ENCODE measurements at places on chromosomes 5 and 9.

DNA sequence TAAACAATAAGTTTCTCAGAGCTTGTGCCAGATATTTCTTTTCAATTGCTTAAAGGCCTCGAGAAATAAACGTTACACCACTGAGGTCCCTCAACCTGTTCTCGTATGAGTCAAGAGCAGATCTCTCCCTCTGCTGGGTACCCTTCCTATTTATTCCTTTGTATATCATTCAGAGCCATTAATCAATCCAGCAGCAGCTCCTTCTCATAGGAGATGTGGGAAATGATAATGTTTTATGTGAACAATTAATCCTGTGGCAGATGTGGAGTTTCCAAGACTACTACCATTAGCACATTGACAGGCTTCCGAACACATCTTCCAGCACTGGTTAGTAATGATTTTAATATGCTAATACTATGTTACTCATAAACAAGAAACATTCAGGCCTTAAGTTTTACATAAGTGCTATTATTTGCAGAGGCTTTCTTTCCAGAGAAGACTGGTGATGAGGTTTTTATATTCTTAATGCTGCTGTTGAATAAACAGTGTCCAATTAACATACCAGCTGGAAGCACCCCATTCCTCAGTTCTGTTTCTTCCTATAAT lies 196.5 kb downstream of the ZNF608 start:
- no peak for DNase-seq

DNA sequence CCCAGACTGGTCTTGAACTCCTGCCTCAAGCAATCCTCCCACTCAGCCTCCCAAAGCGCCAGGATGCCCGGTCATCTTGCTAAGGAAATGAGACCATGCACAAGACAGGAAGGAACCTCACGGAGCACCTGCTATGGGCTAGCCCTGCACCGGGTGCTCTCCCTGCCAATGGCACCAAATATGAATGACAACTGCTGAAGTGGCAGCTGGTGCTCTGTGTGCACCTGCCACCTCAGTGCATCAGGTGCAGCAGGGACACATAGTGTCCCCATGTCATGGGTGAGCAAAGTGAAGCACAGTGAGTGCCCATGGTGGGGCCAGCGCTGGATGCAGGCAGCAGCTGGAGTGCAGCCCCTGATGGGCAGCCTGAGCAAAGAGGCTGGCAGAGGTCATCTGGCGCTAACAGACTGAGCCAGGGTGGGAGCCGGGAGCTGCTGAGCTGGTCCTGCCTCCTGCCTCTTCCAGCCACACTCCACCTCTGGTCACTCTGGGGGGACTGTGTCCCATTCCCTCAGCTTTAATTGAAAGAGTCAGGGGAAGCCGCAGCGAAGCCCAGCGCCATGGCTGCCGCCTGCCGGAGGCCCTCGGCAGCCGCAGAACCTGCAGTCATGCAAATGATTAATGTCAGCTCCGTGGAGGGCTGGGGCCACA lies 46.4 kb downstream of the BARX1 start:
- DNase-seq = no peak

GRCh38 chr5:37248421-37248969 lies 681 bp downstream of the CPLANE1 start:
- DNase-seq = no peak

DNA sequence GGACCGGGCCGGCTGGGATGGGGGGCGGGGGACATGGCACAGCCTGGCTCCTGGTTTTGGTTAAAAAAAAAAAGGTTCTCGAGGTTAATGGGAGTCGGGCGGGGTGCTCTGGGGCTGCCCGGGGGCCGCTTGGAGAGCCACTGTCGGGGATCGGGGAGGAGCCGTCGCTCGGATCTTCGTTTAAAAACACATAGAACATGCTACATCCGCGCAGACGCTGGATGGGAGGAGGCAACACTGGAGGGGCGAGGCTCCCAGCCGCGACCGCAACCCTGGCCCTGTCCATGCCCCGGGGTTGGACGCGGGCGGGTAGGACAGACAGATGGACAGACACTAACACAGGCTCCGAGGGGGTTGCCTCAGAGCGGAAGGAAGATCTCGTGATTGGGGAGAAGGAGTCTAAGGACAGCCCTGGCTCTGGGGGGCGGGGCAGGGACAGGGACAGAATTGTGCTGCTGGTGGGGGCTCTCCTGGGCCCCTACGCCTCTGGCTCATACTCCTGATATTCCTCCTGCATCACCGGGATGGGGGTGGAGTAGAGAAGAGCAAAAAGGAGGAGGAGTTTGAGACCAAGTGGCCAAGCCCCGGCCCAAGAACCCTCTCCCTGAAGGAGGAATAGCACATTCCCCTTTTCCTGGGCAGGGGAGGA lies 9.9 kb downstream of the SNCB start:
- no peak for DNase-seq

DNA sequence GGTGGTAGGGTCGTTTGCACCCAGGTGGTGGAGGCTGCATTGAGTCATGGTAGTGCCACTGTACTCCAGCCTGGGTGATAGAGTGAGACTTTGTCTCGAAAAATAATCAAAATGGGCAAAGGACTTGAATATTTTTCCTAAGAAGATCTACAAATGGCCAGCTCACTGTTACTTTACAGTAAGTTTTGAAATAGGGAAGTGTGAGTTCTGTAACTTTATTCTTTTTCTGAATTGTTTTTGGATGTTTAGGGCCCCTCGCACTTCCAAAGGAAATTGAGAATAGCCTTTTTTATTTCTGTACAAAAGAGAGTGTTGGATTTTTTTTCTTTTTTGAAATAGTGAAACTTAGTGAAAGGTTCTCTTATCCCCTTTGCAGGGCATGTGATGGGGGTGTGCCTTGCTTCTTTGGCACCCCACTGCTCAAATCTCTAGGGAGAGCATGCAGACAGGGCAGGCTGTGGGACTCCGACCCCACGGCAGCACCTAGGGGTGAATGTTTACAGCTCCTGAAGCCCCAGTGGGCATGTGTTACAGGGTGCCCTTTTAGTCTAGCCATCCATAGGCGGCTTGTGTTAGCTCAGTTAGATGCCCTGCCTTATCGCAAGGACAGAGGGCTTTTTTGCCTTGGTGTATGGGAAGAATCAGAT lies 33.3 kb downstream of the GPBP1 start:
- DNase-seq = no peak

DNA sequence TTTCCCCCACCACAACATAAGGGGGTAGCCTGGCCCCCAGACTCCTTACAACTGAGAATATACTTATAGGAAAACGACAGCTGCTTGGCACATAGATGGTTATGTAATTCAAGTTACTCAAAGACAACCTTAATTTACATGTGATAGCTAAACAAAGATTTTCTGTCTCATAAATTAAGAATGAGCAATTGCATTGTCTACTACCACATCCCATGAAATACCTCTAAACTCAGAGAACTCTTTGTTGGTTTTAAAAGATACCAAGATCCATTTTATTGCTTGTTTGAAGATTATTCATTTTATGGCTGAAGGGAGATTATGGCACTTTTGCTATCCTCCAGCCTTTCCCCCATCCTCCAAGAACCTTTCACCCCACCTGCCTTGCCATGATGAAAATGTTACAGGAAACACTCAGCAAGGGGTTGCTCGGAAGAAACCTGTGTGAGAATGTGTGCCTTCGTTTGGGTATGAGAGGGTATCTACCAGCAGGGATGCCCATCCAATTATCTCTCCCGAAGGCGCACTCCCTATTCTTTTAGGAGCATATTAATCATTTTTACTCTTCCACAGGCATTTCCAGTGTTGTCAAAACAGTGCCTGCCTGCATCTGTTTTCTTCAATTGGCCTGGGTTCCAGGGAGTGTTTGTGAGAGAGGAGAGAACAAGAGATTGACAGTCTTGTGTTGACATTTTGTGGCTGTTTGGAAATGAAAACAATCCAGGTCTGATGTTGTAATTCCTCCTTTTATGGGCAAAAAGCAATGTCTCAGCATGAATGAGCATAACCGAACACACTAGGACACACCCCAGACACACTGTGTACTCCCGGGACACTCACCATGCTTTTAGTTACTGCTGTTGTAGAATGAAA lies 208.0 kb upstream of the ANKRD55 start:
- no peak for DNase-seq

DNA sequence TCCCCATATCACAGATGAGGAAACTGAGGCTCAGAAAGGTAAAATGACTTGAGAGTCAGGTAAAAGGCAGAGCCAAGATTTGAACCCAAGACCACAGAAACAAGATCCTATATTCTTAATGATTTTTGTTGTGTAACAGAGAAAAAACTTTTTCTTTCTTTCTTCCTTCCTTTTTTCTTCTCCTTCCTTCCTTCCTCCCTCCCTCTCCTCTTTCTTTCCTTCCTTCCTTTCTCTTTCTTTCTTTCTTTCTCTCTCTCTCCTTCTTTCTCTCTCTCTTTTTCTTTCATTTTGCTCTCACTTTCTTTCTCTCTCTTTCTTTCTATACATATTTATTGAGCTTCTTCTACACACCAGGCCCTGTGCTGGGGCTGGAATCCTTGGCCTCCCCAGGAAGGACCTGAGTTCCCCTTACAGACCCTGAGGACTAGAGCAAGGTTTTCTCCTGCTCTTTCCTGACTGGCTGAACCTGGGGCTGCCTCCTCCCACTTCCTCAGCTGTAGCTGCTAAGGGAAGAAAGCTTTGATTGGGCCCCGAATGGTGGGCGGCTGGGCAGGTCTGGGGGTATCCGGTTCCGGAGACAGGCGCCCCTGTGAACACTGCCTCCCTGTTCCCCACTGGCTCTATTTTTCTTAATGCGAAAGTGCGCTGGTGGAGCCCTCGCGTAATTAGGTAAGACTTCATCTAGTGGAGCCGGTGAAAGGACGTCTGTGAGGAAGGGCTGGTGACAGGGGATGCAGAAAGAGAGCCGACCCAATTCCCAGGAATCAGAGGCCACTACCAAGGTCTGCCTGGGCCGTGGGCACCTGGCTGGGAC lies 27.4 kb upstream of the KIF12 start:
- no peak for DNase-seq

DNA sequence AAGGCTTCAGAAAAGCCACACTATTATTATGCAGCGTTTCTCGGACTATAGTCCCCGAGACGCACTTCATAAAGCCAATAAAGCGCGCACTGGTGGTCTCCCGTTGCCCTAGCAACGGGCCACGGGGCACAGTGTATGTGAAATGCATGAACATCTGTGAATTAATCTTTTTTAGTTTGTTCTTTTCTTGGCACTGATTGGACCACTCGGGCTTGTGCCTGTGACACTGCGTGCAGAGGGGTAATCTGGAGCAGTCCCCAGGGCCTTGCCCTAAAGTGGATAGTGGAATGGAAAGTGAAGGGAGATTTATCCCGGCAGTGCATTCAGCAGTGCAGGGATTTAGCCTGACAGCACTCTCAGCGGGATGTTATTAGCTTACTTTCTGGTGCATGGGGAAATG lies 92.1 kb downstream of the TLE4 start:
- no peak for DNase-seq

- DNase-seq = no peak
These were observed at the start of gene FLT4 for GRCh38 chr5:180649297-180650039. Gene FLT4 (minus strand): TSS chr5:180649600. CDS start chr5:180649545, 55 bp downstream.

GRCh38 chr9:106092083-106092482 lies 397.7 kb downstream of the TMEM38B start:
- no peak for DNase-seq

DNA sequence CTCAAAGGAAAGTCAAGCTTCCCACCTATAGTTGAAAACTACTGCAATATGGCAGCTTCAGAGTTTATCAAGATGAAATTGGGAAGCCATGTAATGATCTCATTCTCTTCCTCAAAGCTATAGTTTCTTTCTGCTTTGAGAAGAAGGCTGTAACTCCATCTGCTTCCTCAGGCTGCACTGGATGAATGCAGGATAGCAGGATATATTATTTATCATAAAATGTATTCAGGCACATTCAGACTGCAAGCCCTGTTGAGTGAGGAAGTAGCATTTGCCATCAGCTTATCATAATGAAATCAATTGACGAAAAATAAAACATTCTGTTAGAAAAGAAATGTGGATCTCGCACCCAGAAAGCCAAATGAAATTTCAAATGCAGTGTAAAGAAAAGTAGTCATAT lies 560 bp downstream of the ATP10B start:
- DNase-seq = no peak

DNA sequence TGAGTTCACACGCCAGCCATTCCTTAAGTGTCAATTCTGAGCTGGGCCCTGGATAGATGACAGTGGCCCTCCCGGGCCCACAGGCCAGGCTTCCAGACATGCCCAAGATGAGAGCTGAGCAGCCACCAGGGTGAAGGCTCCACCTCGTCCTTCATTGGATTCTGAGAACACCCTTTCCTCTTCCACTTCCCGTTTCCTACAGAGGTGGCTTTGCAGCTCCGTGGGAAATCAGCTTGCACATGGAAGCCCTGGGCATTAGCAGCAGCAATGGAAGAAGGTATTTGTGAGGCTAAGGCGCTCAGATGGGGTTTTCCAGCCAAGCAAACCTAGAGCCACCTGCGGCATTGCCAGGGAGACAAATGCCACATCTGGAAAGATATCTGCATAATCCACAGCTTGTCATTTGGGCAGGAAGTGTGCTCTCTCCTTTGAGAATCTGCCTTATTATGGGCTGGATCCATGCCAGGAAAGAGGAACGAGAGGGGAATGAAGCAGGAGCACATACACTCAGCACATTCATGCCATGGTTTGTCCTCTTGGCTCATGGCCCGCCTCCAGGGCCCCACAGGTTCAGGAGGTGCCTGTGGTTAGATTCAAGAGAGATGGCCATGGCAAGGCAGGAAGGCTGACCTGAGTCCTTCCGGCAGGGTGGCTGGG lies 34.1 kb downstream of the CFAP77 start:
- DNase-seq = no peak

DNA sequence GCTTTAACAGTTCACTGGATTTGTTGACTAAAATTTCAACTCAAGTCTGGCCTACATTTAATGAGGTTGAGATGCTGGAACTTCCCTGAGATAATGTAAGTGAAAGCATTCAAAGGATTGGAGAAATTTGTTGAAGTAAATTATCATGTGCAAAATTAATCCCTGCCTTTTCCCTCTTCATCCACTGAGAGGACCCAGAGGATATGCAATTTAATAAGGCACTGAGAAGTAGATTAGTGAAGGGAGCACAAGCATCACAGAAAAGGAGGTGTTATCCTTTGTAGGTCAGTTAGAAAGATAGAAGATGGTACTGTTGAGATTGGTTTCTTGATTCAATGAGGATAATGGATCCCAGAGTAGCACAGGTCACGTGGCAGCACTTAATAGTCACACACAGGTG lies 42.6 kb upstream of the ANKRD31 start:
- DNase-seq = no peak

- no peak for DNase-seq
These were observed 6.0 kb downstream of the LARP1 start for GRCh38 chr5:154761046-154761736.

DNA sequence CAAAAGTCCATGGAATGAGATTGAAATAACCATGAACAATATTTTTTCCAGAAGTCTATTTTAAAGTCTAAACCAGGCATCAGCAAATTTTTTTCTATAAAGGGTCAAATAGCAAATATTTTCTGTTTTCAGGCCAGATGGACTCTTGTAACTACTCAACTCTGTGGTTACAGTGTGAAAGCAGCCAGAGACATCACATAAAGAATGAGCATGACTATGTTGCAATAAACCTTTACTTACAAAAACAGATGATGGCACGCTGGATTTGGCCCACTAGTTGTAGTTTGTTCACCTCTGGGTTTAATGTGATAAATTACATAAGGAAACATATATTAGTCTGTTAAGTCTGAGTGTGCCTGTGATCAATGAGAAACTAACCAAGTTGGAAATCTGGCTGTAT lies 319.2 kb downstream of the TRPM3 start:
- no peak for DNase-seq

- DNase-seq = no peak
These were observed 142.2 kb downstream of the PLCXD3 start for GRCh38 chr5:41368158-41368557.

GRCh38 chr5:145673786-145674185 lies 161.4 kb downstream of the PRELID2 start:
- DNase-seq = no peak

GRCh38 chr9:134324359-134325095 lies 1.7 kb upstream of the RXRA start:
- no peak for DNase-seq

- DNase-seq = no peak
These were observed 7.3 kb upstream of the ANGPTL2 start for GRCh38 chr9:127129718-127130085.

Measured in stimulated activated CD4-positive, alpha-beta T cell treated with anti-CD3 and anti-CD28 coated beads, Interleukin-15, amount 100 ng/mL, for 1 hour (primary cell).